ENCODE measurements at places on chromosomes 4 and X.
A peak's percentile ranks its signal among the peaks of the same experiment; 100 is the strongest.

DNA sequence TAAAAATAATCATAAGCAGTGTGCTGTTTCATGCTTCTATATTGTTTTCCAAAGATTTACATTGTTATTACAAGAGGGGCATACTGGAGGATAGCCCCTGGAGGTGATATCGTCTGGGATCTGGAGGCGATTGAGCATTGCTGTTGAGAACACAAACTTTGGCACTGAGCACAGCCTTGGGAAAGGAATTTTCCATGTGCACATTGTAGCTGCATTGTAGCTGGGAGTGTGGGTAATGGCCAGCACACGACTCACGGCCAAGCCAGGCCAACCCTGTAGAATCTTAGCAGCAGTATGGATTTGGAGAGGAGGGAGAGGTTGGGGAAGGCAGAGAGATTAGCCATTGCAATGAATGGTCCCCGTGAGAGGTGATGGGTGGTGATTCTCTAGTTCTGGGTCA, 121.9 kb downstream of the SMIM20 start:
- no peak for DNase-seq

GRCh38 chrX:153778684-153779101, 2.1 kb upstream of the SRPK3 start:
- no peak for DNase-seq

DNA sequence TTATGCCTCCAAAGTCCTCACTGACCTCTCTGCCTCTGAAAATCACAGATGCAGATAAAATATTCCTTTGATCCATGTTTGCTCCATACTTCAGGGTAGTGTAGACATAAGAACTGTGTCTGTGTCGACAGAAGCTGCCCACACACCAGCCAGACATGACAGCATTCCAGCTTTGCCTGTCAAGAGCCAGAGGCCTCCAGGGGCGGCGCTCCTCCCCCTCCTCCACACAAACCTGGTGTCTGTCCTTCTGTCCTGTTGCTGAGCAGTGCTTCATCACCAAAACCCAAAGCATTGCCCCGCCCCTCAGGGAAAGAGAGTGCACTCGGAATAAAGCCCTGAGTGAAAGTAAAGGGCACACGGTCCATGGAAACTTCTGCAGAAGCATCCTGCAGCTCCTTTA, 379.4 kb downstream of the FBXW7 start:
- no peak for DNase-seq

GRCh38 chr4:73193659-73194058, 64.9 kb downstream of the ANKRD17 start:
- no peak for DNase-seq

- DNase-seq, result no peak
Measured at GRCh38 chr4:83581411-83582288, 45.7 kb downstream of the GPAT3 start.

- DNase-seq, result no peak
Measured at GRCh38 chr4:98448908-98449307, 187.7 kb downstream of the RAP1GDS1 start.

- no peak for DNase-seq
Measured at GRCh38 chr4:96526625-96527024, 686.7 kb downstream of the PDHA2 start.

DNA sequence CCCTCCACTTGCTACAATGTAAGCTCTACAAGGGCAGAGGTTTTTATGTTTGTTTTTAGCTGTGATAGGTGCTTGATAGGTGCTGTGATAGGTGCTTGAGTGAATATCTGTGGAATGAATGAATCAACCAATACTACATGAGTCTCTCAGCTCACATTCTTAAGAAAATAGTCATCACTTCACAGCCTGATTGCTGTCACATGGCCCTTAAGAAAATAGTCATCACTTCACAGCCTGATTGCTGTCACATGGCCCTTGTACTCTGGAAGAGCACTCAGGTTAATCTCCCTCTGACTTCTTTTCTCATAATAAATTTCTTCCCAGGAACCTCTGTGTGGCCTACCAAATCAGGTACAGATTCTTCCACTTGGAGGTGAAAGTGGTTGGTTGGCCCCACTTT, 335.2 kb downstream of the TENM3 start:
- DNase-seq, result peak; percentile 92
